Skin of body (tissue), 3 donors: ENCODE measurements at places on chromosomes 2 and 18. TPM values are rescaled to one million over a fixed set of nuclear protein-coding genes. Genes with fewer than 3 reads are reported as not detected.

The STAMBP gene
- 15.5 TPM for total RNA-seq

The MAB21L4 gene
- 4.5 TPM for total RNA-seq

The DUSP19 gene
- total RNA-seq: 4.4 TPM

The ITPRIPL1 gene
- 6.1 TPM for total RNA-seq

The SLC9A4 gene
- total RNA-seq: 1.3 TPM

The SEMA4F gene
- 3.2 TPM for total RNA-seq

The HOXD9 gene
- 4.7 TPM for total RNA-seq

The ERCC3 gene
- 30.6 TPM for total RNA-seq

The C2orf66 gene
- total RNA-seq: 0.69 TPM

The TNS1 gene
- total RNA-seq: 92.3 TPM

The SLC4A5 gene
- 2.1 TPM for total RNA-seq

The MBP gene
- total RNA-seq: 25.1 TPM

The NDC80 gene
- 9.8 TPM for total RNA-seq

The B4GALT6 gene
- 4.4 TPM for total RNA-seq

The ARHGAP15 gene
- 33.8 TPM for total RNA-seq

The SMYD1 gene
- 15.7 TPM for total RNA-seq

The IL37 gene
- 2.0 TPM for total RNA-seq

The GPR45 gene
- not detected for total RNA-seq

The FRZB gene
- total RNA-seq: 8.1 TPM

The TEKT4 gene
- total RNA-seq: not detected

The EFR3B gene
- 4.9 TPM for total RNA-seq

The ELAC1 gene
- 3.5 TPM for total RNA-seq

The MPHOSPH10 gene
- total RNA-seq: 22.8 TPM
